ENCODE measurements at places on chromosomes 5 and 9.

GRCh38 chr5:100762108-100762507 lies 141.0 kb downstream of the ST8SIA4 start:
- DNase-seq: no peak

GRCh38 chr5:139675213-139675612 lies 27.1 kb downstream of the CXXC5 start:
- no peak for DNase-seq

- DNase-seq: no peak
These were observed 22.5 kb upstream of the RANBP3L start for GRCh38 chr5:36323926-36324781.

DNA sequence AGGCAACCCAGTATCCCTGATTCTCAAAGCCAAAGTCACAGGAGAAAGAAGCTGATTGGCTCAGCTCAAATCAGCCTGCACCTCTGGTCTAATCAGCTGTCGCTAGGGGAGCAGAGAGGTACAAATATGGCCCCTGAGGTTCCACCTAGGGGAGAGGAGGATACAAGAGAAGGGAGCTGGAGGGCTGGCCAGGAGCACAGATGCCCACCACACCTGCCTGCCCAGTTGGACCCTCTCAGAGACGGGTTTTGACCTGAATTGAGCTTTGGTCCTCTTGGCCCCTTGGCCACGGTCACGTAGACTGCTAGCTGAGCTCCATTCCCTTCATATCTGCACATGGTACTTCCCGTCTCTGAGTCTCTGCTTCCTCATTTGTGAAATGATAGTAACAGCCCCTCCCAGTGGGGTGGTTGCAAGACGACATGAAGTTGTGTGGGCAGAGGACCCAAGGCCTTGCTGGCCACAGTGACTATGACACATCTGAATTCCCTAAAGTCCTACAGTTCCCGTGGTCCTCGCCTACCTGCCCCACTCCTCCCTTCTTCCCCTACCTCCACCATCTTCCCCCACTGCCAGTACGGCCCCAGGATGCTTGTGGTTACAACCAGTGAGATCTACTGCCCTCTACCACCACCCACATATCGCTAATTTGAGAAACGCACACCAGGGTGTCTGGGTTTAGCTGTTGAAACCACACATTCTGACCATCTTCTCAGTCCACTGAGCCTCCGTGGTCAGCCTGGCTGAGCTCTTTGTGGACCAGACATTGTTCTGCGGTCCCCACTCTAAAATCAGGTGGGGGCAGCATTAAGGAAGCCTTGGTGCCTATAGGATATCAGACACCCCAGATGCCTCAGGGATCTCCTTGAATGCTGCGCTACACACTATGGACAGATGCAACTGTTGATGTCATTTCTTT lies 60.3 kb upstream of the NEK6 start:
- peak; percentile 92 for DNase-seq

DNA sequence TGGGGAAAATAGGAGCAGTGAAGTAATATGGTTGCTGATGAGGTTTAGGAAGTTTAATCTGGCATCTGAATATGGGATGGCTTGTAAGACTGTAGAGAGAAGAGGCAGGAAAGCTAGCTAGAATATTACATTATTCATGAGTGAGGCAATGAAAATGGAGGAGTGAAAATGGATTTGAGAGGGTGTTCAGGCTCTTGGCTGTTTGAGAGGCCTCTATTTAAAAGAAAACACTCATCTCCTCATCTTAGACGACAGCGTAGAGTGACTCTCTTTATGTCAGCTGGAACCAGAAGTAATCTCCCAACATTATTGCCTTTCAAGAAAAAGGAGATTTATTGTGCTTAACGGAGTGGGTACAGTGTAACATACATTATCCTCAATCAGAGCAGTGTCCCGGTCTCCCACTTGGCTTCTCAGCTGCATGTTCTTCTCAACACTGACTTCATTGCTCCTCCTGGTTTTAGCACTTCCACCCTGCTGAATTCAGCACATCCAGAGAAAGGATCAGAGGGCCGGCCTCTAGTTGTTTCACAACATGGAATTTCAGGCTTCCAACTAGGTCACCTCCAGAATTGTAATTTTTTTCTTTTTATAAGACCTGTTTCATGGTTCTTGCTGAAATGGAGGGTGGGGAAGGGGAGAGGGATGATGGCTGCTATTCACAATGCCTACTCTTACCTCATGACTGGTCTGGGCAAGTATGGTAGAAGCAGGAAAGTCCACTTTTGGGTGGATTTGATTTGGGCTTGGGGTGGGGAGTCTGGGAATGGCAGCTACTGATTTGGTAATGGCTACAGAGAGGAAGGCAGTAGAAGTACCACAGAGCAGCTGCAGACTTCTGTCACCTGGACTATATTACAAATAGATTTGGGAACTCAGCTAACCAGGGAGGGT lies 52.9 kb upstream of the KIAA1958 start:
- DNase-seq: no peak

GRCh38 chr5:12354686-12355085 lies 450.4 kb upstream of the CTNND2 start:
- no peak for DNase-seq

DNA sequence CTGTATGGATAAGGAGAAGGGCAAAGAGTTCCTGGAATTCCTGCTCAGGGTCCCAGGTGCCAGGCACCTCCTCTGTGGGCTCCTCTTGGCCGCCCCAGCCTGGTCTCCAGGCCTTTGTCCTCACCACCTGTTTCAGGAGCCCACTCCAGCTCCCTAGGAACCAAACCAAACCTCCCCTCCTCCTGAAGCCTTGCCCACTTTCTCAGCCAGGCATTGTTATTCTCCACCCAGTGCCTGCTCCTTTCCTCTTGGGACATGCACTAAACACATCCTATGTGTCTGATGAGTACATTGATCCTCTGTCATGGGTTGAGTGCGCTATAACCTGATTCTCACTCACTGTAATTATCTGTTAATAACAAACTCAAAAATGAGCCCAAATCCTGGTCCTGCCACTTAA lies 189.8 kb downstream of the SPOCK1 start:
- DNase-seq: no peak

GRCh38 chr9:121259498-121259897 lies 8.5 kb upstream of the GSN start:
- DNase-seq: no peak

GRCh38 chr5:160199410-160199911 lies 29.8 kb upstream of the FABP6 start:
- DNase-seq: peak; percentile 29

DNA sequence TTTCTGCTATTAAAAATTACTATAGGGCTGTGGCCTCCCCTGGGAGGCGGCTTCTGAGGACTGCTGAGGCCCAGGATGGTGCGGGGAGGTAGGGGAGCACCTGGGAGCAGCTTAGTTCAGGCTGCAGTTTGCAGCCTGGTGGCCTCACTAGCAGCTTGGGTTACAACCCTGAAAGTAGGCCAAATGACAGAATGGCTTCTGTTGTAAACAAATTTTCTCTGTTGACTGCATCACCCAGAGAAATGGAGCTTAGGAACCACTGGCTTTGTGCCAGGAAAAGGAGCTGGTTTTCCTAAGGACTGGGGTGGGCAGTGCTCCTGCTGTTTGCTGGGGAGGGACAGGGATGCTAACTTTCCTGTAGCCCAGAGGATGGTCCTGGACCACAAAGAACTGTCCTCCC lies 130.3 kb downstream of the ENTREP1 start:
- no peak for DNase-seq

DNA sequence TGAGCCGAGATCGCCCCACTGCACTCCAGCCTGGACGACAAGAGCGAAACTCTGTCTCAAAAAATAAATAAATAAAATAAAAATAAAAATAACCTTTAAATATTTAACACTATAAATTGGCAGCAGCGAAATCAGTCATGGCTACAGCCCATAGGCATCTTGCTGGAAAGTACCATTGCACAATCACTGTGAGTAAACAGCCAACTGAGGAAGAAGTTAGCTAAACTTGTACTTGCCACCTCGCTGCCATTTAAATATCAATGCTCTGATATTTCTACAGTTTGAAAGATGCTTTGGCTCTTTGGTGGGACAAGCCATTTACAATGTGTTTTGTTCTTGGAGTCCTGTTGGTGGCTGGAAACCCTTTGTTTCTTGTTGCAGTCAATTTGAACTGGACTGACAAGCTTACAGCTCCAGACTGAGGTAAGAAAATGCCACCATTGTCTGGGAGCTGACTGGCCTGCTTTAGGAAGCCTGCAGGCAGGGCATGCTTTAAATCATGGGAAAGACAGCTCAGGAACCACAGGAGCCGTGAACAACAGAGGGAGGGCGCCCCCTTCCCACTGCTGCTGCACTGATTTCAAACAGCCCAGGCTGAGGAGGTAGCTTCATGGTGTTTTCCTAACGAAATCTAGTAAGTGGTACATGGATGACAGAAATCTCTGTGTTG lies 322.8 kb upstream of the RFX3 start:
- peak; percentile 61 for DNase-seq

- no peak for DNase-seq
These were observed 33.2 kb upstream of the RXRA start for GRCh38 chr9:134293031-134293521.

DNA sequence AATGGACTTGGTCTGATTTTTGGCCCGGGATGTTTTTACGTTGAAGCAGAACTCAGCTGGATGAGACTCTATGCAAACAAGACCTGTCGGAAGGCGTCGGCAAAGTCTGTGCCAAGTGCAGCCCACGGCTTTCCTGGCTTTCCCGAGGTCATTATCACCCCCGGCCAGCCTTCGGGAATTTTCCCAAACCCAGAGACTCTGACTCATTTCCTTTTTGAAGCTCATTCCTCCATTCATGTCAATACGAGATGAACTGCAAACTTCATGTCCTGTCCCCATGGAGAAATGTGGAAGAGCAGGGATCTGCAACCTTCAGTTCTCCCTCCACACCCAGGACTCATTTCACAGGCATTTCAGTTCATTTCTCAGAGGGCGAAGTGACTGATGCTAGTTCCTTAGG lies 95.3 kb downstream of the IRX2 start:
- DNase-seq: no peak

- DNase-seq: no peak
These were observed 315 bp downstream of the UBQLN1 start for GRCh38 chr9:83707518-83707767.

DNA sequence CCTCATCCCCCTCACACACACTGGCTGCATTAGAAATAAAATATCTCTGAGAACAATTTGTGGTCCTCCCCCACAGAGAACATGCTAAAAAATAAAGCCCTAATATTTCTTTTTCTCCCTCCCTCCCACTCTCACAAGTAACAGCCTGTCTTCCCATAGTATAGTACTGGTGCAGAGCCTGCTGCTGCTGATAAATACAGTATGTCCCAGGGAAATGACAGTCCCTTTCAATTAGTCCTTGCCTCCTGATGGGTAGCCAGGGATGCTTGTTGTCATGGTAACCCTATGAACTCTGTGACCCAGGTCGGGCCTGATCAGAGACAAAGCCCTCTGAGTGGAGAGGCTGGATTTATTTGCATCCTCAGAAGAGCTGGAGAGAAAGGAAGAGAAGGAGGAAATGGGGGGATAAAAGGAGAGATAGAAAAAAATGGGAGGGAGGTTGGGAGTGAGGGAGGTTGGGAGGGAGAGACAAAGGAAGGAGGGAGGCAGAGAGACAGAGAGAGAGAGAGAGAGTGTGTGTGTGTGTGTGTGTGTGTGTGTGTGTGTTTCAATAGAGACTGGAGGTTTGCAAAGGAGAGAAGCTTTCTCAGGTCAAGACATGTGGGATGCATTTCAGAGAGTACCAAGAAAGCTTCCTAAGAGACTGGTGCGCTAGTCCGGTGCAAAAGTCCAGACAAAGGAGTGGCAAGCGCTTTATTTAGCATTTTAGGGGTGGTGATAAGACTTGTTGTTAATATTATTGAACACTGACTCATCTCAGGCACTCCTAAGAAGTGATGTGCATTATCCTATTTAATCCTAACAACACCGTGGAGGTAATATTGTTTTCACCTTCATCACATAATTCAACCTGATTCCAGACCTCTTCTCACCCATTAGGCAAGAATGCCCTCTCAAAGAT lies 260.8 kb downstream of the FAM114A2 start:
- no peak for DNase-seq
